Eye (tissue), 1 donor: ENCODE measurements at places on chromosomes 1 and 21.
A peak's percentile ranks its signal among the peaks of the same experiment; 100 is the strongest.

DNA sequence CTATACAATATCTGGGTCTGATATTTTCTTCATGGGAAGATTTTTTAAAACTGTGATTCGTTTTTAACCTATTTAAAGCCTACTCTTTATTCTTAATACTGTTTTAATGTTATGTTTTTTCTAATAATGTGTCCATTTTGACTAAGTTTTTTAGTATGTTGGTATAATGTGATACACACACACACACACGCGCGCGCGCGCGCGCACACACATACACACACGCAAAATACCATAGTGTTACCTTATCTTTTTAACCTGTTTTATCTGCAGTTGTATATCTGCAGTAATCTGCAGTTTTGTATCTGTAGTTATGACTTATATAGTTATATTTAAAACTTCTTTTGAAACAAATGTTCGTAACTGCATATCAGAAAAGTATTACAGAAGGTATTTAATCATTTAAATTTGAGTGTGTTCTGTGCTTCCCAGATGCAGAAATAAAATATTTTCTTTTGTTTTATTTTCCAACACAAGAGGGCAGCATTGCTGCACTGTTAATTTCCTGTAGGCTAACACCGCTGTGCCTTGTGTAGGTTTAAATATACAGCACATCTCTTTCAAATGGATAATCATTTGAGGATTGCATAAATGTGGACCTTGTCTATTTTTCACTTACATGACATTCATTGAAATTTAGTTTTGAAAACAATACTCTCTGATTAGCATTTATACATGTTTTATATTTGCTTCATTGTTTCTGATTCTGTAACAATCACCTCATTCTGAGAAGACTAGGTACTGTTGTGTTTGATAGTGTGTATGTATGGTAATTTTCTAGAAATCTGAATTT lies 166.1 kb downstream of the PDE4B start:
- DNase-seq = peak; percentile 93

- peak; percentile 54 for DNase-seq
Observed at GRCh38 chr1:101291562-101292380, 55.0 kb downstream of the S1PR1 start.

GRCh38 chr1:171807556-171807955 lies 26.1 kb downstream of the METTL13 start:
- no peak for DNase-seq

- DNase-seq = peak; percentile 40
Observed at GRCh38 chr1:177753655-177754054, 216.2 kb downstream of the SEC16B start.

DNA sequence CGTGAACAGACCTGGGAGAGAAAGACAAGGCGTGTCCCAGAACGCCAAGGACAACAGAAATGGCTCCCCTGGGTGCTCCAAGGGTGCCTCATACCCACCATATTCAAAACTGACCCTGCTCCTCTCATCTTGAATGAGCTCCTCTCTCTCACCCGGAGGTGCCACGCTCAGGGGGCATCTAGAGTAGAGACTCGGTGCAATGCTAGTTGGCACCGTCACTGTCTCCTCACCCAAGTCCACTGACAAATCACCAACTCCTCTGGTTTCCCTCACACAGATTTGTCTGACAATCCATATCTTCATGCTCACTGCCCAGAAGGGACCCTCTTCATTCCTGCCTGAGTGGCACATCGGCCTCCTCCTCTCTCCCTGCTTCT lies 5.0 kb downstream of the TMEM125 start:
- DNase-seq = no peak

DNA sequence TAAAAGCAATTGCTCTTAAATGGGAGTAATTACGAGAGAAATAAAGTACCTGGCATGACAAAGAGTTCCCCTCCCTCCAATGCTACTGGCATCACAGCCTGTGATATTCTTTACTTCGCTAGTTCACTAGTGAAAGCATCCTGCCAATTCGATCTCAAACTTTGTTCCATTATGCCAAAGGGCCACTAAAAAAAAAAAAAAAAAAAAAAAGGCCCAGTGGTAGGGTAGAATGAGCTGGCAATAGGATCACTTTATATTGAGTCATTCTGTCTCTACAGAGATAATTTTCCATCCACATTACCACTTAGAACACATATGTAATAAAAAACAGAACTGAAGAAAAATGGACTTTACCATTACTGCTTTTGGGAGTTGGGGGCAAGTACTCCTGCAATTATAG lies 11.2 kb downstream of the PUM1 start:
- DNase-seq = no peak

- DNase-seq = no peak
Observed at GRCh38 chr1:107950464-107950863, 14.5 kb downstream of the VAV3 start.

- peak; percentile 81 for DNase-seq
Observed at GRCh38 chr1:5379176-5379759, 613.0 kb downstream of the NPHP4 start.

DNA sequence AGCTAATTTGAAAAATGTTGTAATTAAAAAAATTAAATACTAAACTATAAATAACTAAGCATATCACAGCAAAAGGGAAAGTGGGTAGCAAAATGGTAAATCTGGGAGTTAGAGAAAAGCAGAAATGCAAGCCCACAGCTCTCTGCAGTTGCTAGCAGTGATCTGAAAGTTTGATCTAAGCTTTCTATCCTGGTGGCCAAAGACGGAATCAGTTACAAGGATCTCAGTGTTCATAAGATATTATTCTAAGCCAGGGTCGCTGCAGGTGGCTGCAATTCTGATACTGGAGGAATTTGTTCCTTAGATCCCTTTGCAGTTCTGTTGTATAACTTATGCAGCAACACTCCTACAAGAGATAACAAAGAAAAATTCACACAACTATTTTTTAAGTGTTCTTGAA lies 363.7 kb downstream of the SETD4 start:
- DNase-seq = no peak

GRCh38 chr1:5836776-5837440 lies 155.3 kb downstream of the NPHP4 start:
- DNase-seq = no peak

- no peak for DNase-seq
Observed at GRCh38 chr1:6471086-6471969, 5.4 kb upstream of the TNFRSF25 start.

GRCh38 chr1:173268786-173269277 lies 61.7 kb upstream of the TNFSF4 start:
- DNase-seq = no peak

GRCh38 chr1:187819086-187819485 lies 990.3 kb downstream of the PLA2G4A start:
- DNase-seq = no peak

GRCh38 chr1:193588311-193589082 lies 402.1 kb upstream of the B3GALT2 start:
- peak; percentile 88 for DNase-seq

DNA sequence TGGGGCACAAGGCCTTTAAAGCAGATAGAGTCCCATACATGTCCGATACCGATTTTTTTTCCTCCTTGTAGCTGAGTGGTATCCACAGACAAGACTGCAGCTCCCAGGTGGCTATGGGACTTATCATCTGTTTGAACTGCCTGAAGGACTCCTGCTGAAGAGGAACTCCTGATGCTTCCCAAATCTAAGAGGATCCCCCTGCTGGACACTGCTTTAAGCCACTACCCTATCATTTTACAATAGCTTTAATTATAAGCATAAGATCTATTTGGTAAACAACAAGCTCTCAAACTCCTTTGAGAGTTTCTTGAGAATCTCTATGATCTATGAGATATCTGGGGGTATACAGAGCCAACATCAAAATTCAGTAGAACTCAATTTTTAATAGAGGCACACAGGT lies 11.7 kb downstream of the NDC1 start:
- no peak for DNase-seq
